Fibroblast of skin of right biceps (primary cell): ENCODE measurements at places on chromosomes 5 and 9.
A peak's percentile ranks its signal among the peaks of the same experiment; 100 is the strongest.

DNA sequence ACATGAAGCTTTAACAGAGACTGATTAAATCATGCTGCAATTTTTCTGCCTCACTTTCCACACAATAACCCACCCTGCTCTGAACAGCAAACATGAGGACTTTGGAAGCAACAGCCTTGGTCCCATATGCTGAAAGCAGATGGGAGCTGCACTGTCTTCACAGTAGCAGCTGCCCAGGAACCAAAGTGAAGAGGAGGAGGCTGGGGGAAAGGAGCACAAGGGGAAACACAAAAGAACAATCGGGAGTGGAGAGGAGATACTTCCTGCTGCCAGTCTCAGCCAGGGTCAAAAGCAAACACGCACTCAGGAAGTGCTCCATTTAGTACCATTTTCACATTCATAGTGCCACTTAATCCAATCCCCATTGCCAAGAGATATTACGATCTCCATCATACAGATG, 183.3 kb upstream of the PUM3 start:
- DNase-seq, result no peak

DNA sequence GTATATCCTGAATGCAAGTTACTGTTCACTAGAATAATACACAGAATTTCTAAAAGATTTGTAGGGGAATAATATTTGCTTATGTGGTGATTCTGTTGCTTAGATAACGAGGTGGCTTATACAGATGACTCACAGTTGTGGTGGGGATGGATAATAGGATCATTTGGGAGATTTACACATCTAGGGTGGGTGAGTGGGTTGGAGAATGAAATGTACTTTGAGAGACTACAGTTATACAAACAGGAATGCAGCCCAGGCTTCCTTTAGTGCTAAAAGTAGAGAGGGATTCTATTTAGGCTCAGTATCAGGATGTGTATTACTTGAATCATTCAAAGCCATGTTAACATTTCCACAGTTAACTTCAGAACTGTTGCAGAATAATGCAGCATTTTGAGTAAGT, 1.8 kb downstream of the CTXN3 start:
- DNase-seq, result peak; percentile 73

GRCh38 chr5:37111426-37112382, 137.5 kb downstream of the CPLANE1 start:
- no peak for DNase-seq

- DNase-seq, result no peak
Observed at GRCh38 chr9:37146410-37146809, 26.0 kb downstream of the ZCCHC7 start.

DNA sequence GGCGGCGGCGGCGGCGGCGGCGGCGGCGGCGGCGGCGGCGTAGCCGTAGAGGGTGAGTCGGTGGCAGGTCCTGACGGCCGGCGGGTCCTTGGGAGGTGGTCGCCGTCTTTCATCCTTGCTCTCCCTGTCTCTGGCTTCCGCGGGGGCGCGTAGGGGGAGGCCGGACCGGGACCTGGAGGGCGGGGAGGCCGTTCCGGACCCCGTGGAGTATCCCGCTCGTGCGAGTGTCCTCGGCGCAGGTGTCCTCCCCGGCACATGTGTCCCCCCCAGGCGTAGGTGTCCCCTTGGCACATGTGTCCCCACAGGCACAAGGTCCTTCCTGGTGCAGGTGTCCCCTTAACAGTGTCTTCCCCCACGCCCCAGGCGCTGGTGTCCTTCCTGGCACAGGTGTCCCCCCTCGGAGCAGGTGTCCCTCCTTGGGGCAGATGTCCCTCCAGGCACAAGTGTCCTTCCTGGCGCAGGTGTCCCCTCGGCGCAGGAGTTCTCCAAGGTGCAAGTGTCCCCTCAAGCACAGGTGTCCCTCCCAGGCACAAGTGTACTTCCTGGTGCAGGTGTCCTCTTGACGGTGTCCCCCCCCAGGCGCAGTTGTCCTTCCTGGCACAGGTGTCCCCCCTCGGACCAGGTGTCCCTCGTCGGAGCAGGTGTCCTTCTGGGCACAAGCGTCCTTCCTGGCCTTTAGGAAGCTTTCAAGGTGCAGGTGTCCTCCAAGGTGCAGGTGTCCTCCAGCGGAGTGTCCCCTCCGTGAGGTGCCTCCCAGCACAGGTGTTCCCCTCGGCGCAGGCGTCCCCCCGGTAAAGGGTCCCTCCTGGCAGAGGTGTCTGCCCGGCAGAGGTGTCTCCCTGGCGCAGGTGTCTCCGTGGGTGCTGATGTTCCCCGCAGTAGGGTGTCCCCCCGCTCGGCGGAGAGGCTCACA, 519 bp downstream of the EXOC3 start:
- DNase-seq, result no peak

DNA sequence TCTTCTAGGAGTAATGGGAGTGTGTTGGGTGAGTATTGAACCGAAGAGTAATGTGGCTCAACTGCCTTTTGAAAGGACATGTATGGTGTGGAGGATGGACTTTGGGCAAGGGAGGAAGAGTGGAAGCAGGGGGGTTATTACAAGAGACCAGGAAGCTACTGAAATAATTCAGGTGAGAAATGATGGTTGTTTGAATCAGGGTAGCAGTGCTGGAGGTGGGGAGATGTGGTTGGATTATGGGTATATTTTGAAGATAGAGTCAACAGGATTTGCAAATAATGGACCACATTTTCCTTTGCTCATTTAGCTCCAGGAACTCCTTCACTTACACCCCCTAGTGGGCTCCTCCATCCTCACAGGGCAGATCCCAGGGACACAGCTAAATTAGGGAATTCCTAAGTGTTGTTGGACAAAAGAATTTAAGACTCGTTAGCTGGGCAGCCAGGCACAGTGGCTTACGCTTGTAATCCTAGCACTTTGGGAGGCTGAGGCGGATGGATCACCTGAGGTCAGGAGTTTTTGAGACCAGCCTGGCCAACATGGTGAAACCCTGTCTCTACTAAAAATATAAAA, 1.2 kb upstream of the SLC4A9 start:
- DNase-seq, result peak; percentile 51
